ENCODE measurements at places on chromosomes 4 and X.

GRCh38 chrX:20315140-20315539, 48.4 kb upstream of the RPS6KA3 start:
- DNase-seq = no peak

DNA sequence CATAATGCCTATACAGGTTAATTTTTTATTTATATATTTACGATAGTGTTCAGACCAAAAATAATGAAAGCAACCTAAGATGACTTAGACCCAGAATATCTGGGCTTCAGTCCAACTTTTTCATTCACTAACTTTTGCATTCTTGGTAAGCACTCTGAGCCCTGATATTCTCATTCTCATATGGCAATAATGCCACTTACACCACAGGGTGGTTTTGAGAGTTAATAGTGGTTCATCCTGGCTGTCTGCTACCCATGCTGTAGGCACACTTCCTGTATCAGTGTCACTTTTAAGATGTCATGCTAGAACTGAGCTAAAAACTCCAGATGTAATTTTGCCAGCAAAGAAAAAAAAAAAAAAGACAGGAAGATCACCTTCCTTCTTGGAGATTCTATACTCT, 508.7 kb upstream of the FMR1 start:
- DNase-seq = no peak

- DNase-seq = no peak
These were observed 811.3 kb downstream of the KLHL13 start for GRCh38 chrX:117305168-117305766.

- DNase-seq = peak; percentile 69
These were observed 33.2 kb downstream of the LRPAP1 start for GRCh38 chr4:3498901-3499510.

DNA sequence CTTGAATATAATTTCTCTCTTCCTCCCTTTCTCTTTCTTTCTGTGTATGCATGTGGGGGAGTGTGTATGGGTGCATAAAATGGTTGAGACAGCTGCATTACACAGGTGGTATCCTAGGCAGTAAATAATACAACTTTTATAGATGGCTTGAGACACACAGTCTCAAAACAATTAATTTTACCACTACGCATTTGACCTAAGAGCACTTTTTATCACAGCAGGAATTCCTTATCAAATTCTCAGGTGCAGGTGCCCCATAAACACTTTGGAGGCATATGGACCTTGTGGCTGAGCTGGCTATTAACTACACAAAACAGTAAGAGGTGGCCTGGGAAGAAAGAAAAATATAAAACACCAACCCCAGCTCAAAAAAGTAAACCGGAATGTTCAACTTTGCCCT, 91.3 kb downstream of the RASGEF1B start:
- no peak for DNase-seq

DNA sequence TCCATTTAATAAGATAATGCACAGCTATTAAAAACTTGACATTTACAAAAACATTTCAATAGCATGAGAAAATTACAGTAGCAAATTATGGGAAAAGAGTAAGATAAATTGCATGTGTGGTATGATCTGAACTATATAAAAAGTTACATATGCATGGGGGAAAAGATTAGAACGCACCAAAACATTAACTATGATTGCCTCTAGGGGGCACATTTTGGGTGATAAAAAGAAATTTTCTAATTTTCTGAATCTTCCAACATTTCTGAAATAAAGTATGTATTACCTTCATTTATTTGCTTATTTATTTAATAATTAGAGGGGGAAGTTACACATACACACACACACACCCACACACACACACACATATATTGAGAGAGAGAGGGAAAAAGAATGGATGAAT, 19.6 kb upstream of the KDM5C start:
- DNase-seq = no peak

DNA sequence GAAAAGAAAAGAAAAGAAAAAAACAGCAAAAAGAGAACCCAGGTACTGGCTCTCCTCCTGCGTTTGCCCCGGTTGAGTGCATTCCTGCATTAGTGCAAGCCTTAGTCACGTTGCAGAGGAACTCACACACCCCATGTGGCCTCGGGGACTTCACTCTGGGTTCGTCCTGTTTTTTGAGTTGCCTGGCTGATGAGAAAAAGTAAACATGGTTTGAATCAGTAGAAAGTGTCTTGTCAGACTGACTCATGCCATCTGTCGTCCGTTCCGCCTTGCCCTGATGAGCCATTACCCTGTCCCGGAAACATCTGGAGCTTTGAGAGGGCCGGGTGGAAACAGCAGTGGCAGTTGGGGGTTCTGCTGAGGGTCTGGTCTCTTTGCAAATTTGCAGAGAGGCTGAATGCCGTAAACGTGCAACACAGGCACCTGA, 16.3 kb downstream of the CD99 start:
- DNase-seq = no peak

- no peak for DNase-seq
These were observed 6.9 kb downstream of the MTMR1 start for GRCh38 chrX:150700107-150700506.

DNA sequence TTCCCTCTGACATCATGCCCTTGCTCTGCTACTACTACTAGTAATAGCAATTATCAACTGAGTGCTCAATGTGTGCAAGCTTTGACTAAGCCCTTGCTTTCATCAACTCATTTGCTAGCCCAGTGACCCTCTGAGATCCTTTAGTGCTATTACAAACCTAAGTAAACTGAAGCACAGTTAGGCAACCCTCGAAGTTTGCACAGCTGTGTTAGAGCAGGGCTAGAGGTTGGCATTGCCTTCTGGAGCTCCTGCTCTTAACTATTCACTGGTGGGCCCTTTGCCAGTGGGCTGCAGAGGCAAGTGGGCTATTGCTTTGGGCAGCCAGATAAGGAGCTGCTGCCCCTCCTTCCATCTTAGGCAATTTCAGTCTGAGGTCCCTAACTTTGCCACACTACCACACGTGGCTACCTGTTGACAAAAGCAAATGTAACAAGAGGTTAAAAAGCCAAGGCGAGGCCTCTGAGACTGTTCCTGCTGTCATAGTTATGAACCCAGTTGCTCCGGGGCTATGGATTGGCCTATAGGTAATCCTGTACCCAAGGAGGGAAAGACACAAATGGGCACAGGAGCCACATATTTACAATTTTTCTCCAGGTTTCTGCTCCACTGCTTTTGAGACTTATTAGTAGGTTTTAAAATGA, 41.5 kb upstream of the ANKRD50 start:
- no peak for DNase-seq

Data from putamen (tissue), 1 donor.